ENCODE measurements at places on chromosomes 13 and 19. TPM values are rescaled to one million over a fixed set of nuclear protein-coding genes. Genes with fewer than 3 reads are reported as not detected.

DNA sequence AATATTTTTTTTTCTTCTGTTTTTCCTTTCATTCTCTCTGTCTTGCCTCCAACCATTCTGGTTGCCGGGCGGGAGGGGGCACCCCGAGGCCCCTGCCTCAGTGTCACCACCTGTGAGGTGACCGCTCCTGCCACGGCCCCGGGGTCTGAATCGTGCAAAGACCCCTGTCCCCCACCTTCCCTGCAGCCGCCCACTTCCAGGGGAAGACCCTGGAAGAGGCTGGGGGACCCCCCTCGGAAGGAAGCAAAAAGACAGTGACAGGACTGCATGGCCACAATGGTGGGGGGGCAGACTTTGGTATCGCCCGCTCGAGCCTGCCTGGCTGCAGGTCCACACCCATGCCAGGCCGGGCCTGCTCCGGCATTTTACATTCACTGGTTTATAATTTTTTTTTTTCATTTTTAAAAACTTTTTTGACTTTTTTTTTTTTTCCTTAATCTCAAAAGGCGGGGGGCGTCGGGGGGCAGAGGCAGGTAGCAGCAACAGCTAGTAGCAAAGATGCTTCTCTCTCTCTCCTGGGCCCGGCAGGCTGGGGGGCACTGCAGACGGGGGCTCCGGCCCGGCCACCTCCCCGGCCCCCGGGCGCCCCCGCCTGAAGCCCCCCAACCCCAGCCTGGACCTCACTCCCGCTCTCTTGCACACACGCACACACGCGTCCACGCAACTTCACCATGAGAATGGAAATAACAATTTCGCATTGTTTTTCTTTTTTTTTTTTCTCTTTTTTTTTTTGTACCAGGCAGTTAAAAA, 22.6 kb downstream of the ZBTB7A start:
- DNase-seq: no peak

GRCh38 chr13:99527301-99527700, 26.0 kb downstream of the TM9SF2 start:
- no peak for DNase-seq

DNA sequence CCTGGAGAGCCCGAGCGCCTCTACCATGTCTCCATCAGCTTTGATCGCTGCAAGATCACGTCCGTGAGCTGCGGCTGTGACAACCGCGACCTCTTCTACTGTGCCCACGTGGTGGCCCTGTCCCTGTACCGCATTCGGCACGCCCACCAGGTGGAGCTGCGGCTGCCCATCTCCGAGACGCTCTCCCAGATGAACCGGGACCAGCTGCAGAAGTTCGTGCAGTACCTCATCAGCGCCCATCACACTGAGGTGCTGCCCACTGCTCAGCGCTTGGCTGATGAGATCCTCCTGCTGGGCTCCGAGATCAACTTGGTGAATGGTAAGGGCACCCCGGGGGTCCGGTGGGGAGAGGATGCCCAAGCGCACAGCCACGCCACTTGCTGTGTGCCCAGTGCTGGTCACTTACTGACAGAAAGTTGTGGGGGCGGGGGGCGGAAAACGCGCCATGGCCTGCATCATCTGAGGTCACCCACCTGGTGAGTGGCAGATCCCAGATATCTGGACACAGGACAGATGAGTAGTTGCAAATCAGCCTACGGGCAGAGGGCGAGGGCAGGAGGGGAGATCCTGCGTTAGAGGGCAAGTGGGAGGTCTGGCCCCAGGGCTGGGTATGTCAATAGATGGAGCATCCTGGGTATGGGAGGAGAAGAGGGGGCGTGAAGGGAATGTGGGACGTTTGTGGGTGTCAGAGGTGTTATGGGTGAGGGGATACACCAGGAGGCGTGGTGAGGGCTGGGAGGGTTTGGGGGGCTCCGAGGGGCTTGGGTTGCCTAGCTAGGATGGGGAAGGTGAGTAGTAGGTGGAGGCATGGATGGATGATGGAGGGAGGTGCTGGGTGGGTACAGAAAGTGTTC, 9.8 kb downstream of the ZSWIM4 start:
- peak; percentile 29 for DNase-seq

- no peak for DNase-seq
Measured at GRCh38 chr19:30513082-30513411, 140.9 kb downstream of the ZNF536 start.

DNA sequence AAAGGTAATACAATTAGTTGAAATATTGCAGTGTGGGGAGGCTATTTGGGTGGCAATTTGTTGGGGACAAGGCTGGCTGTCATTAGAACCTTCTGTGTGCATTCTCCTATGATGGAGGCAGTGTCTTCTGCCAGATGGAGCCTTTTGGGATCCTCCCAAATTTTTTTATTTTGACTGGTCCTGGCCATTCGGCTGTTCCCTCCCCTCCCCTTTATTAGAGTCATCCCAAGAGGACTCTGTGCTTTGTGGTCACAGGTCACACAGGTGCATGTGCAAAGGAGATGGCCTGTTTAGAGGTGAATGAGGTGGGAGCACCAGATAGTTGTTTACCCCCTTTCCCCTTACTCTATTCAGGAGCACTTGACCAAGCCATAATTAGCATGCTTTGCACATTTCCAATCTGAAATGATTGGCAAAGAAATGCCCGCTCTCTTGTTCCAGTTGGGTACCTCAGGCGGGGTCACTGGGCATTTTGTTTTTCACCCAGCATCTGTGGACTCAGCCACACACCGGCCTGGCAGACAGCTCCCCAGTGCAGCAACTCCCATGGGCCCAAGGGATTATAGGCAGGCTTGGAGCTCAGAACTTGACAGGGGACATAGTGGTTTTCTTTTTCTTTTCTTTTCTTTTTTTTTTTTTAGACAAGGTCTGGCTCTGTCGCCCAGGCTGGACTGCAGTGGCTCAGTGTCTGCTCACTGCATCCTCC, 19.8 kb downstream of the GATAD2A start:
- DNase-seq: no peak

DNA sequence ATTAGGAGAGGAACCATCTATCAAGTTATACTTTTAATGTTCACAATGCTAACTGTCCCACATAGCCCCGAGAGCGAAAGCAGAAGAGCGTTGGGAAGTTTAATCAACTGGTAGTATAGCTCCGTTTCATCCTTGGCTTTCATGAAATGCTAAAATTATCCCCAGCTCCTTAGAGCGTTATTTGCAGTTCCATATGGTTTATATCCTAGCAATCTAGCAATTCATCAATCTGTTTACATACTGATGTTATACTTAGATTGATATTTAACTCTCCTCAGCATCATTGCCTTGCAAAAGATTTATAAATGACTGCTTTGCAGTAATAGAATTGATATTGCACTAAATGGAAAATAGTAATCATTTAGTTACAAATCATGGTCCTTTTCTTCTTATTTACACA, 419.8 kb downstream of the COG6 start:
- DNase-seq: no peak

Gene KLHL26
- 1.4 TPM for total RNA-seq
